ENCODE measurements at places on chromosomes 13 and 19. TPM values are rescaled to one million over a fixed set of nuclear protein-coding genes. Genes with fewer than 3 reads are reported as not detected.

GRCh38 chr19:18541992-18542940, 1.1 kb downstream of the FKBP8 start:
- H3K27me3 ChIP-seq: no peaks in the 10 kb centered on the region
- DNase-seq: no peak
- peak overlapping the region; percentile 47 for H3K4me3 ChIP-seq
- H3K4me1 ChIP-seq: peaks cover 10% of the 10 kb centered on the region
- peaks cover 40% of the 10 kb centered on the region for H3K36me3 ChIP-seq
- no peak overlapping the region for H3K27ac ChIP-seq

GRCh38 chr19:12077375-12077774, 12.8 kb downstream of the ZNF844 start:
- DNase-seq: no peak
- no peaks in the 10 kb centered on the region for H3K36me3 ChIP-seq
- no peak overlapping the region for H3K4me3 ChIP-seq
- H3K27ac ChIP-seq: no peak overlapping the region
- H3K27me3 ChIP-seq: no peaks in the 10 kb centered on the region
- H3K4me1 ChIP-seq: no peaks in the 10 kb centered on the region

- H3K27me3 ChIP-seq: peaks cover 22% of the 10 kb centered on the region
- H3K27ac ChIP-seq: no peak overlapping the region
- H3K36me3 ChIP-seq: no peaks in the 10 kb centered on the region
- H3K4me3 ChIP-seq: no peak overlapping the region
- no peaks in the 10 kb centered on the region for H3K4me1 ChIP-seq
Measured at GRCh38 chr19:2358548-2359173, 1.4 kb upstream of the TMPRSS9 start.

DNA sequence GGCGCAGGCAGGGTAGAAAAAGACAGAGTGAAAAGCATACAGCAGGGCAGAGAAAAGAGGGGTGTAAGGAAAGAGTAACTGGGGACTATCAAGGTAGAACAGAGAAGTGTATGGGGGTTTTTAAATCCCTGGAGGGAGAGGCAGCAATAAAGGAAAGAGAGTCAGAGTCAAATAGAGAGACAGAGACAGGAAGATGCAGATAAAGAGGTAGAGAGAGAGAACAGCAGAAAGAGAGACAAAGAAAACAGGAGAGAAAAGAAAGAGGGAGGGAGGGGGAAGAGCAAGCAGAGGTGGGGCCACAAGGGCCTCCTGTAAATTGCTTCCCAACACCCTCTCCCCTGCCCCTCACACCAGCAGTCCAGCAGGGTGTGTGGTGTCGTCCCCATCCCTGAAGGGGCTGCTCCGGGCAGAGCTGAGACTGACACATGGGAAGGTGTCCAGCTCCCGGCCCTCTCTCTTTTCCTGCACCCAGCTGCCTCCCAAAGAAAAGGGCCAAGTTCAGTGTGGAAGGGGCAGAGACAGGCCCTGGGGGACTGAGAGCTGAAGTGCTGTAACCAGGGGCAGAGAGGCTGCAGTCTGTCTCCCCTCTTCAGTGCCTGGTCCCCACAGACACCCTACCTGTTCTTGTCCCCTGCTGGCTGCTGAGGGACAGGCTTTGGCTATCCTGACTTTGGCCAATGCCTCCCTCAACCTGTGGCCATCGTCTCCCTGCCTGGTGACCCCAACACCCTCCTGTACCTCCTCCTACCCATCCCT, 17.4 kb upstream of the POU2F2 start:
- no peak for DNase-seq
- H3K4me1 ChIP-seq: no peaks in the 10 kb centered on the region
- no peaks in the 10 kb centered on the region for H3K36me3 ChIP-seq
- no peak overlapping the region for H3K27ac ChIP-seq
- peaks cover 48% of the 10 kb centered on the region for H3K27me3 ChIP-seq

GRCh38 chr13:65292488-65292901, 1937.6 kb downstream of the PCDH9 start:
- no peaks in the 10 kb centered on the region for H3K36me3 ChIP-seq
- DNase-seq: no peak
- H3K27ac ChIP-seq: no peak overlapping the region

- no peak overlapping the region for H3K27ac ChIP-seq
- peaks cover 23% of the 10 kb centered on the region for H3K4me1 ChIP-seq
- no peak overlapping the region for H3K4me3 ChIP-seq
- H3K36me3 ChIP-seq: no peaks in the 10 kb centered on the region
Measured at GRCh38 chr13:40344270-40345148, 321.9 kb downstream of the FOXO1 start.

DNA sequence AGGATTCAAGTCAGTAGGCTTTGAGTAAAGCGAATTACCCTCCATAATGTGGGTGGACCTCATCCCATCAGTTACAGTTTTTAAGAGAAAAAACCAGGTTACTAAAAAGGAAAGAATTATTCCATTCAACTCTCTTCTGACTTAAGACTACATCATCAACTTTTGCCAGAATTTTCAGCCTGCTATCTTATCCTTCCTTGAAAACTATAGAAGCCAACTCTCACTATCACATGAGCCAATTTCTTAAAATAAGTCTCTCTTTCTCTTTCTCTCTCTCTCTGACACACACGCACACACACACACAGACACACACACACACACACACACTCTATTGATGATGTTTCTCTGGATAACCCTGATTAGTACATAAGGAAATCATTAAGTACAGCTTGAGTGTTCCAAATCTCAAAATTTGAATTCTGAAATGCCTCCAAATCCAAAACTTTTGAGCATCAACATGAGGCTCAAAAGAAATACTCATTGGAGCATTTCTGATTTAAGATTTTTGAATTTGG, 217.0 kb upstream of the PRR20A start:
- H3K36me3 ChIP-seq: no peaks in the 10 kb centered on the region
- no peak for DNase-seq
- H3K27me3 ChIP-seq: no peaks in the 10 kb centered on the region
- no peak overlapping the region for H3K4me3 ChIP-seq

- peaks cover 30% of the 10 kb centered on the region for H3K4me1 ChIP-seq
- no peaks in the 10 kb centered on the region for H3K27me3 ChIP-seq
- DNase-seq: no peak
- peaks cover 75% of the 10 kb centered on the region for H3K36me3 ChIP-seq
- no peak overlapping the region for H3K4me3 ChIP-seq
Measured at GRCh38 chr19:16569609-16570320, 2.5 kb downstream of the SLC35E1 start.

GRCh38 chr13:102960959-102961358, 105.3 kb downstream of the SLC10A2 start:
- peaks cover 16% of the 10 kb centered on the region for H3K27me3 ChIP-seq
- no peak for DNase-seq
- no peak overlapping the region for H3K27ac ChIP-seq
- H3K36me3 ChIP-seq: no peaks in the 10 kb centered on the region
- no peaks in the 10 kb centered on the region for H3K4me1 ChIP-seq

- H3K4me3 ChIP-seq: no peak overlapping the region
- peaks cover 62% of the 10 kb centered on the region for H3K4me1 ChIP-seq
- H3K27ac ChIP-seq: peak overlapping the region; percentile 30
- no peaks in the 10 kb centered on the region for H3K36me3 ChIP-seq
Measured at GRCh38 chr13:45441633-45442032, 23.1 kb upstream of the COG3 start.

DNA sequence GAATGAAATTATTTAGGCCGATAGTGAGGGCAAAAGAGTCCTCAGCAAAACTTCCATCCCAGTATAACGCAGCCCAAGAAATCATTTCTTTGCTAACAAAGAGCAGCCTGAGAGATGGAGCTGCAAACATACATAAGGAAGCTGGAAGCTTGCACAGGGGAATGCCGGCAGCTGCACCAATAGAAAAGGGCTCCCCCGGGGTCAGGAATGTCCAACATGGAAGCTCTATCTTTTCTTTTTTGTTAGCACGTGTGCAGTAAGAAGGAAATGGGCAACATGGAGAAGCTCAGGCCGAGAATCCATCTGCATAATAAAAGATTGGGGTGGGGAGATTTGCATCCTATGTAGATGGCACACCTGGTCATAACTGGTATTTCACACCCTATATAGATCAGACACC, 1363.5 kb upstream of the PCDH20 start:
- H3K27ac ChIP-seq: no peak overlapping the region
- H3K4me3 ChIP-seq: no peak overlapping the region
- no peak for DNase-seq
- no peaks in the 10 kb centered on the region for H3K36me3 ChIP-seq
- no peaks in the 10 kb centered on the region for H3K27me3 ChIP-seq

- H3K36me3 ChIP-seq: no peaks in the 10 kb centered on the region
- no peak for DNase-seq
- no peak within 1 kb of the TSS for H3K4me3 ChIP-seq
- no peak within 1 kb of the TSS for H3K27ac ChIP-seq
Measured at GRCh38 chr19:57888560-57889231, at the start of gene ZNF814. TSS of gene ZNF814 (minus strand) at chr19:57889037. CDS start at chr19:57888802, 235 bp downstream.

- H3K4me1 ChIP-seq: no peaks in the 10 kb centered on the region
- H3K4me3 ChIP-seq: no peak overlapping the region
- no peak overlapping the region for H3K27ac ChIP-seq
Measured at GRCh38 chr19:51621178-51621577, 9.0 kb downstream of the SIGLEC5 start.

The ACER1 gene
- total RNA-seq: not detected

The SERPINE3 gene
- not detected for total RNA-seq

The ZNF560 gene
- not detected for total RNA-seq
